ENCODE measurements at places on chromosomes 12 and 14.

GRCh38 chr14:22666203-22666893 lies 22.2 kb upstream of the OR6J1 start:
- H3K4me3 ChIP-seq: no peak overlapping the region
- H3K27me3 ChIP-seq: no peaks in the 10 kb centered on the region
- no peak overlapping the region for H3K27ac ChIP-seq

GRCh38 chr12:74441872-74442271 lies 95.8 kb upstream of the ATXN7L3B start:
- DNase-seq: no peak
- H3K27me3 ChIP-seq: peaks cover 17% of the 10 kb centered on the region
- H3K36me3 ChIP-seq: no peaks in the 10 kb centered on the region
- no peak overlapping the region for H3K4me3 ChIP-seq
- no peak overlapping the region for H3K27ac ChIP-seq

DNA sequence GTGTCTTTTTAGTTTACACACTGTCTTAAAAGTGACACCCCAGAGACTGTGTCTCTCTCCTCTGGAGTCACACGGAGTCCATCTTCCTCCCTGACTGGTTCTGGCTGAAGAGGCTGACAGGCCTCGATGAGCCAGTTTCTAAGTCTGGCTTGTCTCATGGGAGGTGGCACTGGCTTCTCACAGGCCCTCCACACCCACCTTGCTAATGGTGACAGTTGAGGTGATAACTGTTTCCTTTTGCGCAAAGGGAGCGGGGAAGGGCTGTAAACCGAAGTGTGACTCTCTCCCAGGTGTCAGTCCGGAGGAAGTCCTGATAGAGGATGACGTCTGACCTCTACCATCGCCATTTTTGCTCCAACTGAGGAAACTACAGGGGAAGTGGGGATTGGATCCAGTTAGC lies 30.2 kb downstream of the KCTD10 start:
- H3K36me3 ChIP-seq: peaks cover 18% of the 10 kb centered on the region
- no peak overlapping the region for H3K4me3 ChIP-seq
- no peak for DNase-seq
- H3K4me1 ChIP-seq: peaks cover 17% of the 10 kb centered on the region
- no peaks in the 10 kb centered on the region for H3K27me3 ChIP-seq
- H3K27ac ChIP-seq: no peak overlapping the region

GRCh38 chr12:78155546-78155945 lies 324.9 kb downstream of the NAV3 start:
- no peak for DNase-seq
- H3K36me3 ChIP-seq: no peaks in the 10 kb centered on the region
- no peak overlapping the region for H3K4me3 ChIP-seq
- H3K27me3 ChIP-seq: no peaks in the 10 kb centered on the region
- H3K4me1 ChIP-seq: no peaks in the 10 kb centered on the region

DNA sequence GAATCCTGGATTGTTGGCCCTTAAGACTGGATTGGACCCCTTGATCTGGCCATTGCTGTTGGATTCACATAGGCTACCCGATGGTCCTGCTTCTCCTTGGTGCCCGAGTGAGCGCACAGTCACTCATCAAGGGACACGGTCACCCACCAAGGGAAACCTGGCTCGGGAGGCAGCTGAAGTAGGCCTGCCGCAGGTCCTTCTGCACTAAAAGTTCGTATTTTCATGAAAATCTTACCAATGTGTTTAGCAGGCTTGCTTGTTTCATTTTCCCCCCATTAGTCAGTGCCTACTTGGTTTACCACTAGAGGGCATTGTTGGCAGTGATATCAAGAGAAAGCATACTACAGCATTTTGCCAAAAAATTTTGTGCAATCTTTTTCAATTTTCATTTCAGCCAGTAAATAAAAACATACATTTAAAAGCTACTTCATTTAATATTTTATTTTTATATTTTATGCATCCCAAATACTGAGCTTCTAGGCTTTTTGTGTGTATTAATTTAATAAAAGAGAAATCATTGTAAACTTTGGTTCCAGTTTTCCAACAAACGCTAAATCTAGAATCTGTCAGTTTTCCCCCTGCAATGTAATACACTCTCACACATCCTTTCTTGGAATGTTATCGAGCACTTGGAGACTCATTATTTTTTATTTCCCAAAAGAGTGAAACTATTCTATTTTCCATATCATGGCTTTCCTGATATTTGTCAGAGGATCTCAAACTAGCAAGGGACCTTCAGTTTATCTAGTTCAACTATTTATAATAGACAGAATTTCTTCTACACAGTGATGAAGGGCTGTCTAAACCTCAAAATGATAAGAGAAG lies 116.7 kb downstream of the LMNTD1 start:
- H3K4me1 ChIP-seq: peaks cover 4% of the 10 kb centered on the region
- H3K36me3 ChIP-seq: peaks cover 1% of the 10 kb centered on the region
- DNase-seq: no peak
- no peaks in the 10 kb centered on the region for H3K27me3 ChIP-seq
- peak overlapping the region; percentile 58 for H3K4me3 ChIP-seq
- H3K27ac ChIP-seq: no peak overlapping the region

GRCh38 chr12:97177481-97177880 lies 270.4 kb downstream of the NEDD1 start:
- no peaks in the 10 kb centered on the region for H3K4me1 ChIP-seq
- H3K36me3 ChIP-seq: no peaks in the 10 kb centered on the region
- no peak for DNase-seq
- no peak overlapping the region for H3K4me3 ChIP-seq
- peaks cover 9% of the 10 kb centered on the region for H3K27me3 ChIP-seq

GRCh38 chr14:99462210-99462609 lies 18.4 kb downstream of the SETD3 start:
- peaks cover 31% of the 10 kb centered on the region for H3K36me3 ChIP-seq
- peaks cover 27% of the 10 kb centered on the region for H3K4me1 ChIP-seq
- no peaks in the 10 kb centered on the region for H3K27me3 ChIP-seq
- DNase-seq: no peak
- H3K4me3 ChIP-seq: no peak overlapping the region

- peaks cover 8% of the 10 kb centered on the region for H3K27me3 ChIP-seq
- H3K4me3 ChIP-seq: no peak overlapping the region
Measured at GRCh38 chr12:51825216-51825615, 23.3 kb downstream of the FIGNL2 start.

GRCh38 chr12:92065018-92065499 lies 80.6 kb downstream of the BTG1 start:
- H3K4me3 ChIP-seq: peak overlapping the region; percentile 36
- H3K36me3 ChIP-seq: peaks cover 7% of the 10 kb centered on the region
- DNase-seq: no peak
- H3K27me3 ChIP-seq: no peaks in the 10 kb centered on the region

GRCh38 chr12:54191126-54191525 lies 2.3 kb upstream of the SMUG1 start:
- H3K4me3 ChIP-seq: no peak overlapping the region
- no peak overlapping the region for H3K27ac ChIP-seq
- DNase-seq: no peak
- H3K36me3 ChIP-seq: peaks cover 4% of the 10 kb centered on the region

- H3K4me1 ChIP-seq: peaks cover 34% of the 10 kb centered on the region
- H3K4me3 ChIP-seq: no peak overlapping the region
- no peaks in the 10 kb centered on the region for H3K36me3 ChIP-seq
- no peak overlapping the region for H3K27ac ChIP-seq
- H3K27me3 ChIP-seq: no peaks in the 10 kb centered on the region
- DNase-seq: no peak
Measured at GRCh38 chr12:68038650-68039049, 49.4 kb downstream of the IFNG-AS1 start.

GRCh38 chr12:80643961-80644360 lies 63.5 kb upstream of the MYF6 start:
- no peak overlapping the region for H3K4me3 ChIP-seq
- DNase-seq: no peak
- no peak overlapping the region for H3K27ac ChIP-seq
- no peaks in the 10 kb centered on the region for H3K27me3 ChIP-seq
